ENCODE measurements at places on chromosomes 2 and 18.
A peak's percentile ranks its signal among the peaks of the same experiment; 100 is the strongest.

GRCh38 chr2:240569998-240570530 lies 1.8 kb downstream of the RNPEPL1 start:
- DNase-seq: no peak

- DNase-seq: no peak
Observed at GRCh38 chr2:224831530-224831929, 115.4 kb upstream of the CCDC195 start.

DNA sequence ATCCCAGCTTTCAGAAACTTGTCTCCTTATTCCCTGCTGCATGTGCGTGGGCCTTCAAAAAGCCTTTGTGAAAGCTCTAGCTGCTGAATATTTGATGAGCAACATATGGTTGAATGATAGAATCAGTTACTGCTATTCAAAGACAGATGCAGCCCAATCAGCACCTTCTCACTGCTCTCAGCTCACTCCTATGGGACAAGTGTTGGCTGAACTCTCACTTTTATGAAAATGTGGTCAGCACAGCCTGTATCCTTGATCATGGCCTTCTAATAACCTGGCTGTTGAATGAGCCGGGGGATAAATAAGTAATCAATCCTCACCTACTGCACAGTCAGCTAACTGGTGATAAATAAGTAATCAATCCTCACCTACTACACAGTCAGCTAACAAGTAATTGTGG lies 103.2 kb downstream of the PIEZO2 start:
- DNase-seq: no peak

- peak; percentile 94 for DNase-seq
Observed at GRCh38 chr2:112811841-112812306, 24.7 kb downstream of the IL1B start.

DNA sequence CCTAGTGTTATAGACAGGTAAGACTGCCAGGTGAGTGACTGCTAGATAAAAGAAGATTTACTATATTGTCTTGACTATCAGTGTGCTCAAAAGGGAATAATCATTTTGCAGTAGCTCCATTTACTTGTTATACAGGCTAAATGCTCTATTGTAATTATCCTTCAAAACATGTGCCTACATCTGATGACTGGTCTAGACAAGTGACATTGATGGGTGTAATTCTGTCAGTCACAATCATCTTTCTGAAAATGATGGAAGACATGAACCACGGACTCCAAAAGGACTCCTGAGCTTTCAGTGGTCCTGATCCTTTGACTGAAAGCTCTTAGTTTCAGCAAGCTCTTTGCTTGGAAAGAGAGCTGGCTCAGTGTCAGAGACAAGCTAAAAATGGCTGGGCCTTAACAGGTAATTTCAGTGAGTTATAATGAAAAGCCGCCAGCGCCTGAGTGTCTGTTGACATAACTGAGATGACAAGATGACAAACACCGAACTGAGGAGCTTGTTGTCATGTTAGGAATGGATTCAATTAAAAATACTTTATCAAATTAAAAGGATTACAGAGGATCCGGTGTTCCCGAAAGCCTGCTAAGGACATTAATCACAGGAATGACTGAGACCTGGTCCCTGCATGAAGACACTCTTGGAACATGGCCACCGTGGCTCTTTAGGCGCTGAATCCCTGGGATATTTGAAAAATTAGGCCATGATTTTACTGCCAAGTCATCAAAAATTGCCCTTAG lies 141.7 kb downstream of the CMPK2 start:
- DNase-seq: no peak

GRCh38 chr2:150007815-150008430 lies 420.3 kb upstream of the MMADHC start:
- no peak for DNase-seq

DNA sequence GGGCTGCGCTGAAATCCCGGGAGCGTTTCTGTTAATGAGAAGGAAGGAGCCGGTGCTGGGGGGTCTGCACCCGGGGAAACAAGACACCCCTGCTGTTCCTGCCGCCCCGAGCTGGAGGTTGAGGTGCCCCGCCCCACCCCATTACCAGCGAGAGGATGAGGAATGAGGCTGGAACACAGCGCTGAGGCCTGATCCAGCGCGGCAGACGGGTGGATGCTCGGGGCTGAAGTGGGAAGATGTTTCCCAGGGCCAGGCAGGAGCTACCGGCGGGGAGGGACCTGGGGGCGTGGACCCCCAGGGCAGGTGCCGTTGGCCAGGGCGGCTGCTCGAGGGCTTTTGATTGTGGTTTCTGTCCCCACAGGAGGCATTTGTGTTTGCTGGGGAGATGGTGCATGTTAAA lies 134.3 kb upstream of the CTDP1 start:
- DNase-seq: no peak

- no peak for DNase-seq
Observed at GRCh38 chr2:58677748-58678147, 436.6 kb upstream of the FANCL start.

DNA sequence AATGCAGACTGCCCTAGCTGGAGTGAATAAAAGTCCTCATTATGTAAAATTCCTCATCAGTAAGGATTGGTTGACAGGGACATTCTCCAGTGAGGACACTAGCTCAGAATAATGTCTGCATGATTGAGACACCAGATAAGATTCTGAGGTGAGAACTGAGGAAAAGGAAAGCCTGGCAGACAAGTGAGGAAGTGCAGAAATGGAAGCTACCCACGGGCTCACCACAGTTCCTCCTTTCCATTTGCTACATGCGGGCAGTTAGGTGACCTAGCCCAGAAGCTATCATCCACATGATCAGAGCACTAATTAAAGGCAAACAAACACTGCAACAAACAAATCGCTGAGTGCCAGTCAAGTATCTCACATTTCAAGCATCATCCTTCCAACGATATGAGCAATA lies 27.7 kb downstream of the NETO1 start:
- no peak for DNase-seq

Data from renal cortical epithelial cell (primary cell).